ENCODE measurements at places on chromosomes 12 and 14.

GRCh38 chr14:62916551-62916950, 128.7 kb downstream of the KCNH5 start:
- no peak for DNase-seq

GRCh38 chr12:82877963-82878362, 191.3 kb downstream of the TMTC2 start:
- no peak for DNase-seq

DNA sequence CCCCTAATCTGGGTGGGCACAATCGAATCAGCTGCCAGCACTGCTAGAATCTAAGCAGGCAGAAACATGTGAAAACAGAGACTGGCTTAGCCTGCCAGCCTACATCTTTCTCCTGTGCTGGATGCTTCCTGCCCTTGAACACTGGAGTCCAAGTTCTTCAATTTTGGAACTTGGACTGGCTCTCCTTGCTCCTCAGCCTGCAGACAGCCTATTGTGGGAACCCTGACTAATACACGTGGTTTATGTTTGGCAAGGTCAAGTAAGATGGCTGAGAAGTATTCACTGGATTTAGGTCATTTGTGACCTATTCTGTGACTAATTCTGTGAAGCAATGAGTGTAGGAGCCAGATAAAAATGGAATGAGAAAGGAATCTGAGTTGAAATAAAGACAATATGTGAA, 11.0 kb downstream of the GPR135 start:
- no peak for DNase-seq

- no peak for DNase-seq
Measured at GRCh38 chr12:32163596-32163995, 56.9 kb downstream of the BICD1 start.

- DNase-seq: no peak
Measured at GRCh38 chr14:101813171-101813759, 51.8 kb downstream of the PPP2R5C start.

DNA sequence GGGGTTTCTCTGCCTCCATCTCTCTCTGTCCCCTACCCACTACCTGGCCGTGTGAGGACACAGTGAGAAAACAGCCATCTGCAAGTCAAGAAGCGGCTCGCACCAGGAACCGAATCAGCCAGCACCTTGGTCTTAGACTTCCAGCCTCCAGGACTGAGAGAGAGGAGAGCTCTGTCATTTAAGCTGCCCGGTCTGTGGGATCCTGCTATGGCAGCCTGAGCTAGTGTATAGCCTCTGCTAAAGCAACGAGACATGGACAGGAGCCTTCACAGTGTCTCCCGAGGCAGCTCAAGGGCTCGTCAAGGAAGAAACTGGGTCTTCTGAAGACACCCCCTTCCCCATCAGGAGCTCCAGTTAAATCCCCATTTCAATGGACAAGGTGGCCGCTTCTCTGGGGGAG, 185.5 kb downstream of the PIWIL1 start:
- no peak for DNase-seq

DNA sequence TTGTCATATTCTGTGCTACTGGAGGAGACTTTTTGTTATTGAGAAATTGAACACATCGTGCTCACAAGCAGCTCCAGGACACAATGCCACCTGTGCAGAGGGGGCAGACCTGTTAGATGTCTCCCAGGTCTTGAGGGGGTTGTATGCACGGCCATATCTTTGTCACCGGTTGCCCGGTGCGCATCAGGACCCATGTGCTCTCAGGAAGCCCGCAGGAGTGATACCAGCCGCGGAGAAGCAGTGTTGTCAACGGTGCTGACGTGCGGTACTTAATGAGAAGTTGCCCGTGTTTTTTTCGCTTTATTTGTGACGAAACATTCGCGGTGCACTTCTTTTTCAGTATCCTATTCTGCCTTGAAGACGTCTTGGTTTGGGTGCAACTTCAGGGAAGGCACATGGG, 128.2 kb upstream of the RTL1 start:
- no peak for DNase-seq

- DNase-seq: no peak
Measured at GRCh38 chr14:23041729-23042128, 283 bp upstream of the PSMB11 start.

GRCh38 chr14:56902385-56902784, 92.1 kb upstream of the OTX2 start:
- no peak for DNase-seq

DNA sequence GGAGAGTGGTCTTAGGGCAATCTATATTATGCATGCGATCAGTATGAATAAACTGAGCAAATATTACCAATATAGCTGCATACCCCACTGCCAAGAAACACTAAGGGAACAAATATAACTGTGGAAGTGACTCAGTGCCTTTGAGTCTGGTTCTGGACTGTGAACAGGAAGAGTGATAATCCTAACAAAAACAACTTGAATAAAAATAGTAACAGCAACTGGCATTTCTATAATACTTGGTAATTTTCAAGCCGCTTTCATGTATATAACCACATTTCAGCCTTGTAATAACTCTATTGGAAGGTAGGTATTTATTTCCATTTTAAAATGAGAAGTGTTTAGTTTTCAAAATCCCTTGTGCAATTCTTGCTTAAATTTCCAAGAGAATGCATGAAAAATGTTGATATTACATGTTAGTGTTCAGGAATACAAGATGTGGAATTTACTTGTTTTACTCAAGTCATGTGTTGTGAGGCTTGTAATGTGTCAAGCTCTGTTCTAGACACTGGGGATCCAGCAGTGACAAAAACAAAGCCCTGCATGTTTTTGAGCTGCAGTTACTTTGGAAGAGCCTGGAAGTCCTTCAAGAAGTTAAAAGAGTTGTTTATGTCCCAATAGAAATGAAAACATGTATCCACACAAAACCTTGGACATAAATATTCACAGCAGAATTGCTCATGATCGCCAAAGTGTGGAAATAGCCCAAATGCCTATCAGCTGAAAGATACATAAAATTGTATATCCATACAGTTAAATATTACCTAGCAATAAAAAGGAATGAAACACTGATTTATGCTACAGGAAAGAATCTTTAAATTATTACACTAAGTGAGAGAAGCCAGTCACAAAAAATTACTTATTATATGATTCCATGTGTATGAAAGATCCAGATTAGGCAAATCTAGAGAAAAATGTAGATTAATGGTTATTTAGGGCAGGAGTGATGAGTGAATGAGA, 338.1 kb upstream of the TMEM132C start:
- DNase-seq: no peak

GRCh38 chr12:122895320-122895703, 612 bp downstream of the VPS37B start:
- DNase-seq: no peak

- DNase-seq: no peak
Measured at GRCh38 chr14:49972131-49972671, 79.3 kb downstream of the ARF6 start.

- no peak for DNase-seq
Measured at GRCh38 chr14:66233591-66233990, 252.6 kb upstream of the CCDC196 start.

- DNase-seq: no peak
Measured at GRCh38 chr12:20629414-20630156, 65.5 kb upstream of the SLCO1C1 start.

All from D341Med (cell line).